ENCODE measurements at places on chromosomes 5 and 9.

DNA sequence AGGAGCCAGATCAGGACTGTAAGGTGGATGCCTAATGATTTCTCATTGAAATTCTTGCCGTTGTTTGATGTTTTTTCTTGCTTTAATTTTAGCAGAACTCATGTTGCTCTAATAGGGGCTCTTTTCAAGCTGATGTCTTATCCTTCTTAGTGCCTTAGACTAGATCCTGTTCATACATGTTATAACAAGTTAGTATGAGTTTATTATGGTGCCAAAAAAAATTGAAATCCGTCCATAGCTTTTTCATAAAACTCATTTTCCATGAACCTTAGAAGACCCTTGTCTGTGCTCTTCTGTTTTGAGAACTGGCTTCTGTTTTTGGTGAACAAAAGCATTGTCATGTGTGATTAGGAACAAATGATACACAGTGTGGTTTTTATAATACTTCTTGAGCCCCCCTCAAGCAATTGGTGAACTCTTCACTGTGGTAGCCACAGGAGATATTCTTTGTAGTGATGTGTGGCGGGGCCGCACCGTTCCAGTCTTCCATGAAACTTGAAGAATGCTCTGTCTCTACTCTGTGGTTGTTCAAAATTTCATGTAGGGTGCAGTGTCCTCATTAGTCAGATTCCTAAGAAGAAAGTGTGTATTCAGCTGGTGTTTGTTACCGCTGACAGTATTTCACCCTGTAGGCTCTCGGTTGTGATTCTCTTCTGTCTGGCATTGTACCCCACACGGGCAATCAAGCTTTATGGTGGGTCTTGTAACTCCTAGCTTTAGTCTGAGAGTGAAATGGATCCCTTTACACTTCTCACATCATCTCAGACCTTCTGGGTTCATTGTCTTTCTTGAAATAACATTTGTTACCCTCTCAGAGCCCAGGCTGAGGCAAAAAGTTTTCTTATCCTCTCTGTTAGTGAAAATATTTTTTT lies 10.7 kb downstream of the OTULIN start:
- no peak for DNase-seq

DNA sequence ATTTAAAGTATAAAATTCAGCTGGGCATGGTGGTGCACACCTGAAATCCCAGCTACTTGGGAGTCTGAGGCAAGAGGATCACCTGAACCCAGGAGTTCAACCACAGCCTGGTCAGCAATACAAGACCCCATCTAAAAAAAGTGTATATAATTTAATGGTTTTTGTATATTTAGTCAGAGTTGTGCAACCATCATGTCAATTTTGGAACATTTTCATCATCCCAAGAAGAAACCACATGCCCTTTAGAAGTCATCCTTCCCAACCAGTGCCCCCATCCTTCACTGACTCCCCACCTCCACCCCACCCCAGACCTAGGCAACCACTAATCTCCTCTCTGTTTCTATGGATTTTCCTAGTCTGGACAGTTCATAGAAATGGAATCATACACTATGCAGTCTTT lies 18.8 kb upstream of the TEK start:
- DNase-seq = no peak

GRCh38 chr5:14742498-14742897 lies 78.0 kb downstream of the OTULIN start:
- no peak for DNase-seq

- no peak for DNase-seq
Observed at GRCh38 chr5:131209506-131210150, 38.9 kb downstream of the LYRM7 start.

- no peak for DNase-seq
Observed at GRCh38 chr5:8870349-8870958, 675.4 kb downstream of the SEMA5A start.

DNA sequence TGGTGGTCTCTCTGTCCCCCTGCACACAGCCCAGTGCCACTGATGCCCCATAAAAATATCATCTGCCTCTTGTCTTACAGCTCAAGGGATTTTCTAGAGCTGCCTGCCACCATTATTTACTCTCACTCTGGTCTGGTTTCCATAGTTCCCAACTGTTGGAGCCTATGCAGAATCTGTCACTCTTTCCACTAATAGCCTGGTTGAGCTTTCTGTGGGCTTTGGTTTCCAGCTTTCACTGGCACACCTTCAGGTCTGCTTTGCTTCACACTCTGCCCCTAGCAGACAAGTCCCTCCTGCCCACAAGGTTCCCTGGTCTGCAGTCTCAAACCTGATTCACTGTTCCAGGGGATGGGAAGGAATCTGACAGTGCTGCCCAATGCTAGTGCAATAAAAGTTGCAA lies 103.0 kb upstream of the FTMT start:
- DNase-seq = no peak

- DNase-seq = no peak
Observed at GRCh38 chr5:77844373-77844622, 68.2 kb upstream of the TBCA start.

GRCh38 chr5:96628406-96628805 lies 33.8 kb upstream of the CAST start:
- DNase-seq = no peak

- no peak for DNase-seq
Observed at GRCh38 chr9:3528451-3528850, 2.6 kb upstream of the RFX3 start.

DNA sequence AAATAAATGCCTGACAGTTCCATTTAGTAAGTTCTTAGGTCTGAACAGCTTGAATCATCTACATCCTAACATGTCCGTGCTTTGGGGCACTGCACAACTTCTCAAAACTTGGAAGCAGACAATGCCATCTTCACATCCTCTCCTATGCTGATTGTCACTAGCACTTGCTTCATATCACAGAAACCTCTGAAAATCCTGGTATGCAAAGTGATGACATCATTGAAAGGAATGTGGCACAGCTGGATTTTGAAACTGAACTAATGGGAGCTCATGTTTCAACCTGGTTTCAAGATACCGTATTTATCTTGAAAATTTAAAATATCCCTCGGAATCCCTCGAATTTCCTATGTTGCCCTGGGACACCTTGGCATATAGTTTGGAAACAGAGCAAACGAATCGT lies 490.2 kb upstream of the DAP start:
- DNase-seq = no peak

- DNase-seq = no peak
Observed at GRCh38 chr5:124289130-124289529, 457.3 kb downstream of the ZNF608 start.

- DNase-seq = no peak
Observed at GRCh38 chr5:6733411-6734242, 20.4 kb downstream of the TENT4A start.

DNA sequence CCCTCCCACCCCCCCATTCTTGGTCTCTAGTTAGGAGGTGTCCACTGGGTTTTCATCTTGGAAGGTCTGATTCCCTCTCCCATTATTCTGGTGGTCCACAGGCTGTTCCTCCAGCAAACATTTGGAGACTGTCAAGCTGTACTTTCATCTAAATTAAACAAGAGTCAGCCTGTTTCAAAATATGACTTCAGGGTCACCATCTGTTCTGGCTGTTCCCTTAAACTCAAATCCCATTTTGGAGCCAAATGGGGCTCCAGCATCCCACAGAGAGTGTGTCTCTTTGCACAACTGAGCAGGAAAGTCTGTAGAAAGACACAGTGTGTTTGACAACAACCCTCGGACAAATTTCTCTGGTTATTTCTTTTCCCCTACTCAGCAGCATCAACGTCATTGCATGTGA lies 20.5 kb downstream of the COL15A1 start:
- no peak for DNase-seq

- DNase-seq = no peak
Observed at GRCh38 chr9:17793713-17794622, 215.1 kb downstream of the SH3GL2 start.

DNA sequence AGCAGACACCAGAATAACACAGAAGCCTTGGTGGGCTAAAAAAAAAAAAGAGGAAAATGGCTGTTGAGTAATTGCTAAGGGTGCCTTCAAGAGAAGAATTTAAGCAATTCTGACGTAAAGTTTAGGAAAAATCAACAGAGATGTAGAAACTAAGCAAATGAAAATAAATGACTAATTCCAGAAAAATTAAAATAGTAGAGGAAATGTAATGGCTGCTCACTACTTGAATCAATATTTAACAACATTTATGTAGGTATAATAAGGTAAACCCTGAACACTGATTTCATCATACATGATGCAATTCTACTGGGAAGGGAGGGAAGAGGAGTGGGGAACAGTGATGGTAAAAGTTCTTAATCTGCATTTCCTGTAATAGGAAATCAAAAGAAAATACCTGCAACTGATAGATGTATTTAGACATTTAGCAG lies 41.4 kb downstream of the PUM3 start:
- DNase-seq = no peak

DNA sequence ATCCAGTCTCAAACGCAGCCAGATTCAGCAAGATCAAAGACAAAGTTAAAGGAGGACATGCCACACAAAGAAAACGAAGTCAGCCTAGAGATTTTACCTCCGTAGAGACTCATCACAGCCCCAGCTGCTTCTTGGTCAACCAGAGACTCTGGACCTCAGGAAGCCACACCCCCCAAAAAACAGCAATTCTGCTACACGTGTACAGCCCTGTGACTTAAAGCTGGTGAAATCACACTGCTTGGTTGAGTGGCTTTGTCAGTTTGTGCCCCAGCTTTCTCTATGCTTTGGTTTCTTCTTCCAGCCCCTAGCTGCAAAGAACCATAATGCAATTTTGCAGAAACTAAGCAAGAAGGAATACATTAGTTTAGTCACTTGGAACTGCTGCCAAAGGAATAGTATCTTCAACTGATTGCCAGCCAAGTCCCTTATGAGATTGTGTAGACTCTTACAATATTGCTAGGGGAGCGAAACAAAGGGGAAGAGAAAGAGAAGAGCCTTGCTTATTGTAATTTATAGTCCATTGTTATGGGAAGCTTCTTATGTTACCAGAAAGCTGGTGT lies 158.8 kb upstream of the ZNF462 start:
- no peak for DNase-seq

- DNase-seq = no peak
Observed at GRCh38 chr5:97545886-97546535, 363.0 kb upstream of the RIOK2 start.

GRCh38 chr5:51404255-51404654 lies 21.0 kb downstream of the ISL1 start:
- DNase-seq = no peak

- DNase-seq = no peak
Observed at GRCh38 chr5:142206801-142207200, 98.2 kb downstream of the NDFIP1 start.

DNA sequence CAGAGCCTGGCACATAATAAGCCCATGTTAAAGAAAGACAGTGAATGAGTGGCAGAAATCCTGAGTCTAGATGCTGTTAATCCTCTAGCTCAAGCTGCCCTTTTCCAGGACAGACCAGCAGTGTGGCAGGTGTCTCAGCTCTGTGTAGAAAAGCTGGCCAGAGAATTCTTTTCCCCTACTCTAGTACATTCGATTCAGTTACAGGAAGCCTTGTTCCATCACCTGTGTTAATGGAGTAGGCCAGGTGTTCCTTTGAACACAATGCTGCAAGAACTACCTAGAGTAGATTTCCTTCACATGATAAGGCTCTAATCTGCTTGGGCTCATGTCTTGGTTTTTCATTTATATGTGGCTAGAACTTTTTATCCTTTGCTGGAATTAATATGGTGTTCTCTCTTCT lies 52.5 kb downstream of the NUP214 start:
- no peak for DNase-seq

DNA sequence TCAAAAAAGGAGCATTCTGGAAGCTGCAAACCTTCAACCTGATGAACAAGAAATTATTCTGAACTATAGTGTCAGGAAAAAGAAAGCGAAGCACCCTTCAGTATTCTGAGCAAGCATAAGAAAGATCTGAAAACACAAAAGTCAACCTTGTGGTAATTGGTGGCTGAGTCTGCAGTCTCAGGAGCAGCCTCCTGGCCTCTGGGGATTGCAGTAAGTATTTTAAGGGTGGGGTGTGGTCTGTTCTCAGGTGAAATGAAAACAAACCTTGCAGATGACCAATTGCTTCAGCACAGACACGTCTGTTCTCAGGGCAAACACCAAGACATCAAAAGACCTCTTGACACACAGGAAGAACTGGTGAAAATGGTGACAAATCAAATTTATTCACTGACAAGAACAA lies 147.8 kb upstream of the RAPGEF1 start:
- DNase-seq = no peak

All from C1 segment of cervical spinal cord (tissue), 14 donors.